Fibroblast of pulmonary artery (primary cell): ENCODE measurements at places on chromosomes 6 and 20.

DNA sequence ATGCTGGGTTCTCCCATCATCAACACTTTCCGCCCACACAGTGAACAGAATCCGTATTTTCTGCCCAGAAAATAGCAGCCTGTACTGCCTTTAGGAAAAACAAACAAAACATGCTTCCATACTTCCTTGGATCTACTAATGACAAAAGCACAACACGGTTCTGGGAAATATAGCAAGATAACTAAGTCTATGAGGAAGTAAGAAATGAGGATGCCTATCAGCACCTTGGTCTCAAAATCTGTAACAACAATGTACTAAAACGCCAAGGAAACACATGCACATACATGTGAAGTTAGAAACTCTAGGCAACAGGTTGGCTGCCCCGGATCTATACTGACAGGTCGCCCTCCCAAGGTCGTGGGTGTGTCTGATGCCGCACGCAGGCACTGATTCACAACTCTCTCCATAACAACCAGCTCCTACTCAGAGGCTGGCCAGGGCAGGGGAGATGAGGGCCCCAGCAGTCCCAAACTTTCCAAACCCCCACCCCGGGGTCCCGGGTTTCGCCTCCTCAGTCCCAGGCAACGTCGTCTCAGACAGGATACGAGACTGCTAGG, 710 bp downstream of the BTBD9 start:
- DNase-seq: peak; percentile 45

GRCh38 chr6:25035174-25035511, 99.4 kb upstream of the RIPOR2 start:
- DNase-seq: no peak

GRCh38 chr6:110528101-110528929, 51.9 kb upstream of the SLC22A16 start:
- DNase-seq: peak; percentile 89

GRCh38 chr6:95784019-95784418, 206.7 kb downstream of the MANEA start:
- no peak for DNase-seq

- no peak for DNase-seq
Observed at GRCh38 chr6:26241033-26241895, 123.7 kb upstream of the BTN3A2 start.

DNA sequence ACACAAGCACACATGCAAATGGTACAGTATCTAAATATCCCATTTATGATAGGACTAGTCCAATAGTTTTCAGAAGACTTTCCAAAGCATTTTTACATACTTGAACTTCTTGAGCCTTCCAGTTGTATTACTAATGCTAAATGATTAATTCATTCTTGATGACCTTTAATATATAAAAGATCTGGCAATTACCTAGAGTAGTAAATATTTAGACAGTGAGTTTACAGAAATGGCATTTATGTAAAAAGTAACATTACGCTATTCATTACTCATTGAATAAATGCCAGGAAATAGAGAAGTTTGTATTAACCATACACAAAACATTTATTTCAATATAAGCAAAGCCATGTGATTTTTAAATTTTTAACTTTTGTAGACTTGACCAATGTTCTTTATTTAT, 158.8 kb downstream of the DST start:
- DNase-seq: no peak

DNA sequence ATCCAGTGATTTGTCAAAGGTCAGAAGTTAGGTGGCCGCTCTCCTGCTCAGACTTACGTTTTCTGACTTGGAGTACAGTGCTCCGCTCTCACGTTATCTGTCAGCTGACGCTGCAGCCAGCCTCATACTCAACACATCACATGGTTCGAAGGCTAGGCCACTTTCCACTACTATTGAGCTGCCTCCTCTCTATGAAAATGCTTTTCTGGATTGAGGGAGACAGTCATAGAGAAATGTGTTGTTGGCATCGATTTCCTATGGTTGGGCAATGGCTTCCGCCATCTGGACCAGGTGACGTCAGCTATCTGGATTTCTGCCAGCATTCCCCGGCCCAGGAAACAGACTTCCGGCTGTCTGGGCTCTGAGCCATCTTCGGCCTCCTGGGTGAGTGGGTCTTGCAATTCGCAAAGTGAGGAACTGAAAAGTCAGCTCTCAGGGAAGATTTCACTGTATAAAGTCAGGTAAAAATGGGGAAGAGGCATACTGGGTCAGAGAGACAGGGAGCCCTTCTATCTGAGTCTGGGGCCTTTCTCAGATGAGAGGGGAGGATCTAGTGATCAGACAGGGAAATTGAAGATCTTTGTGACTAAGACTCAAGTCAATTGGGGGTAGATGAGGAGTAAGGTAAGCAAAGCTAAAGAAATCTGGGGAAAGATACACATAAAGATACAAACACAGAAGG, 37.5 kb upstream of the IER3 start:
- peak; percentile 100 for DNase-seq

- DNase-seq: no peak
Observed at GRCh38 chr6:134106702-134107101, 54.3 kb upstream of the SLC2A12 start.

DNA sequence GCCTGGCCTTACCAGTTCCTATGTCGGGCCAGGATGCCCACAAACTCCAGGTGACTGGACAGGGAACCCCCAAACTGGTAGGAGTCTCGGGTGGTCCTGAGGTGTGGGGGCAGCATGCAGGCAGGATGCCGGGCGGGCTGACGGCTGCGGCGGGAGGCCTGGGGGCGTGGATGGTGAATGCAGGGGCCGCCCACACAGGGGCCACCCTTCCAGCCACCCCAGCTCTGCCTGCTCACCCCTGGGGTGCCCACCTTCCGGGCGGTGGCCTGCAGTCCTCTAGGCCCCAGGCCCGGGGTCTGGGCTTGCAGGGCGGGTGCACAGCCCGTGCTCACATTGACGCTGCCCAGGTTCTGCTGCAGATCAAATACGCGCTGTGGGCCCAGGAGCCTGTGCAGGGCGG, 8.4 kb downstream of the ADRM1 start:
- no peak for DNase-seq

GRCh38 chr6:11868392-11868791, 89.8 kb upstream of the ADTRP start:
- DNase-seq: no peak

- DNase-seq: no peak
Observed at GRCh38 chr20:57403216-57403615, 12.0 kb downstream of the RBM38 start.

DNA sequence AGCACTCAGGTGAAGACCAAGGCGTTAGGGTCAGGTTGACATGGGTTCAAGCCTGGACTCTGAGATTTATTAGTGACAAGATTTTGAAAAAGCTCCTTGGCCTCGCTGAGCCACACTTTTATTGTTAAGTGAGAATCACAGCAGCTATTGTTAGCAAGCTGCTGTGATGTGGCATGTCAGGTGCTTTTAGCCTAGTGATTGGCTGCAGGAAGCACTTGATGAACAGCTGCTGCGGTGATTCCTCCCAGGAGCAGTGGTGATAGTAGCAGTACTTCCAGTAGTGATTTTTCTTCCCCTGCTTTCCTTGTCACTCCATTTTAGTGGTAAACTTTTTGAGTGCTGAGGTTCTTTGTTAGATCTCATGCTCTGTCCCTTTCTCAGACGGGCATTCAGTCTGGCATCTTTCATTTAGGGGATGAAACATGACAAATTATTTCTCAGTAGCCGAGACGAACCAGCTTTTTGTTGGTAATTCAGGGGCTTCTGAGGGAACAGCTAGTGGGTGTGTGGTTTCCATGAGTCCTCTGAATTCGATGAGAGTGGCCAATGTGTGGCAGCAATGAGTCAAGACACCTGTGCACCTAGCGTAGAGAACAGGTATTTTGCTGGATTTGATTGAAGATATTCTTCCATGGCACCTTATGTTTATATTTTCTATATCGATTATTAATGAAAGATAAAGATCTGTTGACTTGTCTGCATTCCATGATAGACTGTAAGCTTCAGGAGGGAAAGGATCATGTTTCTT, 696.7 kb downstream of the DHX35 start:
- DNase-seq: no peak

DNA sequence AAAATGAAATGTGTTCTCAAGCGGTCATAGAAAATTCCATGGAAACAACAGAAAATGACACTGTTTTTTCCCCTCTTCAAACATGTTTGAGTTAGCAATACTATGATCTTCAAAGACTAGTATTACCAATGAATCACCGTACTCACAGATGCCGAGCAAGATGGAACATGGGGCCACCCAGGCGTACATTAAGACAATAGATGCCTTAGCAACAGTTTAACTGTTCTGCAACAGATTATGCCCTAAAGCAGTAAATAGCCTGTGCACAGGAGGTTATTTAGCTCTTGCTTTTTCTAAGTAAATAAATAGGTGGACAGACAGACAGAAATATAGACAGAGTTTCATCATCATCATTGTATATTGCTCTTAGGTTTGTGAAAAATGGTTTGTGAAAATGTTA, 284.0 kb upstream of the DEFB112 start:
- no peak for DNase-seq

DNA sequence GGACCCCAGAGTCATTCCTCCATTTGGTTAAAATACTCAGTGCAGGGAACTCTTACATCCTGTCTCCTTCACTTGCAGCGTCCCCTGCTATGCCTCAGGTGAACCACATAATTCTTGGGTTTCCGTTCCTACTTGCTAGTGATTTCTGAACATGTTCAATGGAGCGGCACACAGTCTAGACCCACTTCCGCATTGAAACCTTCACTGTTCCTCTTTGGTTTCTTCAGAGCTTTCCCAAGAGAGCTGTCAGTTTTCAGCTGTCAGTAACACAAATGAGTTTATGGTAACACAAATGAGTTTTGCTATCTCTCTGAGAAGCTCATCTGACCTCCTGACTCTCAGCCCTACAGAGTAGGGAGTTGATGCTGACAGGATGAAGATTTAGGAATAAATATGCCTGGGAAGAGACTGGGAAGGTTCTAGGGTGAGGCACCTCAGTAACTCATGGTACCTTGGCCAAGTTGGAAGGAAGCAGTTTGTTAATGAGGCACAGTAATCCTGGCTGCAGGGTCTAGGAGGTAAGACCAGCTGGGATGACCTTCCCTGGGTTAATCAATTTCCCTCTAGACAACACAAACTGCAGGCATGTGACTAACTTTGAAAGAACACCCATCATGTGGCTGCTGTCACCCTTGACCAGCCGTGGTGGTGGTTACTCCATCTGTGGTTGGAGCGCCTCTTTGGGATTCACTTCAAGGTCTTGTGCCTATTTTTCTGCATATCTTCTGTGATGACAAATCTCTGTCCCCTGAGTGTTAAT, 5.4 kb downstream of the SYS1 start:
- no peak for DNase-seq

DNA sequence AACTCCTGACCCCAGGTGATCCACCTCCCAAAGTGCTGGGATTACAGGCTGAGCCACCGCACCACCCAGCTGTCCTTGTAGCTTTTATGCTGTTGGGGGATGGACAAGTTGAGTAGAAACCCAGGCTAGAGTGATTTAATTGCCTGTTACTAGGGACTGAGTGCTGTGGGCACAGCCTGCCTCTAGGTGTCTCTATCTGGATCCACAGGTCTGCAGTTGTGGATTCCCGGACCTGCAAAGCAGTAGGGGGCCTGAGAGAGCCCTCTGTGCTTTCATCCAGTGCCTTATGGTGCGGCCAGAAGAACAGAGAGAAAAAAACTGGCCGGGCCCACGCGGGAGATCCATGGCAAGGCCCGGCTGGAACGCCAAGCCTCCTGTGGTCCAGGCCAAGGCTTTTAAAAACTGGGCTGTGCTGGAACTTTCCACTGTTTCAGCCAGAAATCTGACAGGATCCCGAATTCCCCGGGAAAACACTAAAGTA, 5.2 kb downstream of the SIRPA start:
- DNase-seq: peak; percentile 80

DNA sequence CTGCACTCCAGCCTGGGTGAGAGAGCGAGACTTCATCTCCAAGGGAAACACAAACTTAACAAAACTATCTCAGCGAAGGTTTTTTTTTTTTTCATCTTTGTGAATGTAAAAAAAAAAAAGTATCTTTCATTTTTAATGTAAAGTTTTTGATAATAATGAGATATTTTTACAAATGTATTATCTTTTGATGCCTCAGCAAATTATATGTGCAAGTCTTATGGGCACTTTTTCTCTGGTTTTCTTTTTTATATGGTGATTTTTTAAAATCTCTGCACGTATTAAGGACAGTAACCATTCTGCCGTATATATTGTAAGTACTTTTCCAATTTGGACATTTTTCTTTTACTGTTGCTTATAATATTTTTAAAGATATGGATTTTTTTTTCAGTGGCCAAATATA, 76.8 kb downstream of the MAFB start:
- DNase-seq: no peak

DNA sequence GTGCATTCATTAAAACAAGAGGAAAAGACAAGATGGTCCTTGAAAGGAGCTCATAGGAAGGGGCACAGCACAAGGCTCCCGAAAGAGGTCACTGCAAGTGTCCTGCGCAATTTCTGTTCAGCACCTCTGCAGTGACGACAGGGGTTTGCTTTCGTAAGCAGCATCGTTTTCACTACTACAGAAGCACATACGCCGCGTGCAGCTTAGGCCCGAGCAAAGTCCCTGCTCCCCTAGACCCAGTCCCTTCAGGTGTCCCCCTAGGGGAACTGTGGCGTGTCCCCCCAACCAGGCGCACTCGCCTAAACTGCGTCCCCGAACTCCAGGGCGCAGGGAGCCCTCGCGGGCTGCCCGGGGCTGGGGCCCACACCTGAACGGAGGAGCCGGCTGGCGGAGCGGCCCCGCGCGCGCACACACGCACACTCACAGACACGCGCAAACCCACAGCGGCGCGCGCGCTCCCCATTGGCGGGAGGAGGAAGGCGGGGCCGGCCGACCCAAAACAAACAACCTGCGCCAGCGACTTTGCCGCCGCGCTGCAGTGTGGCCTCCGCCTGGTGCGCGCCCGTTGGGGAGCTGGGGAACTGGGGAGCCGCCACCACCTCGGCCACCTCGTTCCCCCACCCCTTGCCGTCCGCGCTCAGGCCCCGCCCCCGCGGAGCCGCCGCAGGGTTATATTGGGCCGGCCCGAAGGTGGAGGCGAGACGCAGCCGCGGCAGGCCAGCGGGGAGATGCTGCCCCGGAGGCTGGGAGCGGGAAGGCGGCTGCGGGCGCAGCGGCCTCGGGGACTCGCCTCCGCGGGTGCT, at the start of gene FOXQ1:
FOXQ1 (plus strand) TSS at position 699 of the 803 bp plus-strand sequence. CDS start 607 bp downstream, outside the sequence.
- DNase-seq: no peak

DNA sequence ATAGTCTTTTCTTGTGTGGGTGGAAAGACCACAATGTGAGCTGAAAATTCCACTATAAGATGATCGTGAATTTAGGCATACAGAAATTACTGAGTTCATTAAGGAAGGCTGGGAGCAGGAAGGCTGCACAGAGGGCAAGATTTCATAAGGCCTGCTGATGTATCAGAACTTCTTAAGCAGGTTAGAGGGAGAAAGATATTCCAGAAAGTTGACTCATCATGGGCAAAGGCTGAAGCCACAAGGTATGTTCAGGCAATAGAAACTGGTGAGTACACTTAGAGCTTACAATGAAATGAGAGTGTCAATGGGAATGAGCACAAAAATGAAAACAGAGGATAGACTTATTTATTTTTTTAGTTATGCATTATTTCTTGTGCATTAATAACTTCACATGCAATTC, 618.6 kb downstream of the CBLN4 start:
- DNase-seq: no peak

GRCh38 chr6:64672131-64672530, 1034.9 kb downstream of the EYS start:
- peak; percentile 44 for DNase-seq
